ENCODE measurements at places on chromosomes 4 and X. TPM values are rescaled to one million over a fixed set of nuclear protein-coding genes. Genes with fewer than 3 reads are reported as not detected.

Gene GNRHR
- not detected for total RNA-seq

Gene FATE1
- total RNA-seq, result 0.17 TPM

Gene GAGE12J
- not detected for total RNA-seq

Gene USP26
- total RNA-seq, result not detected

Gene CXCL3
- 3.3 TPM for total RNA-seq

Gene CLDN34
- total RNA-seq, result not detected

Gene GABRA4
- total RNA-seq, result not detected

Gene CFAP47
- not detected for total RNA-seq

Gene PYURF
- 75.5 TPM for total RNA-seq

Gene VCX3B
- not detected for total RNA-seq

Gene P2RY8
- 0.06 TPM for total RNA-seq

Gene ADGRG4
- not detected for total RNA-seq

Gene HMX1
- total RNA-seq, result 0.10 TPM

Data from A549 treated with AZD2906 at 1 μM for 4 hours (cell line).